ENCODE measurements at places on chromosomes 3 and 15.

DNA sequence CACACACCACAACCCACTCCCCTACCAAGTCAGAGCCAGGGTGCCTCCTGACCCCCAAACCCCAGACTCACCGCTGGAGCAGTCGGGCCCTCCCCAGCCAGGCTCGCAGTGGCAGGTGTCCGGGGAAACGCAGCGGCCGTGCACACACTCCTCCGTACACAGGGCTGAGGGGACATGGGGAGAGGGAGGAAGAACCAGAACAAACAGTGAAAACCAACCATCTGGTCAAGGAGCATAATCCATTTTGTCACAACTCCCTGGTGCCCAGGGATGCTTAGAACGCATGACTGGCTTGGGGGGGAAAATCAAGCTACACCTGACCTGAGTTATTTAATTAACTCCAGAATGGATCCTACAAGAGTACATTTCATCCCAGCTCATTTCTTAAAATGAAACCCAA, 159.2 kb downstream of the MEGF11 start:
- DNase-seq, result no peak

DNA sequence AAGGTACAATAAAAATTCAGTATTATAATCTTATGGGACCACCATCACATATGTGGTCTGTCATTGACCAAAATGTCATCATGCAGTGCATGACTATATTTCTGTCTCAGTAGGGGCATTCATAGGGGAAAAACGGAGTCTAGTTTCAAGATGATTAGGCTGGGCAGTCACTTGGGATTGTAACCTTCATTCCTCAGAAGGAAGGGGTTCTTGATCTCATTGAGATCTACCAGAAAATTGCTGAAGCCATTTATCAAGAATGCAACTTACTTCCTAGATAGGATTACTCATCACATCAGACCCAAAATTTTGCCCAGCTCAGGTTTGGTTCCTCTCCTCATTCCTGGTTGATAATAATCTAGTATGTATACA, 37.3 kb downstream of the BTD start:
- no peak for DNase-seq

DNA sequence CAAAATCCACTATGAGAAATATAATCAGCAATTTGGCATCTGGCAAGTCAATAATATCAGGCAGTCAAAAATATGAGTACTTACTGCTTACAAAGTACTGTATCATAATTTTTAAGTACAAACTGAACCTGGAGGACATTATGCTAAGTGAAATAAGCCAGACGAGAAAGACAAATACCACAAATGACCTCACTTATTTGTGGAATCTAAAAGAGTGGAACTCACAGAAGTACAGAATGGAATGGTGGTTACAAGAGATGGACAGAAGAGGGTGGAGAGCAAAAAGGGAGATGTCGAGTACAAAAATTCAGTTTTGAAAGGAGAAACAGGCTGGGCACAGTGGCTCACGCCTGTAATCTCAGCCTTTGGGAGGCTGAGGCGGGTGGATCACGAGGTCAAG, 12.4 kb downstream of the PCYT1A start:
- no peak for DNase-seq

DNA sequence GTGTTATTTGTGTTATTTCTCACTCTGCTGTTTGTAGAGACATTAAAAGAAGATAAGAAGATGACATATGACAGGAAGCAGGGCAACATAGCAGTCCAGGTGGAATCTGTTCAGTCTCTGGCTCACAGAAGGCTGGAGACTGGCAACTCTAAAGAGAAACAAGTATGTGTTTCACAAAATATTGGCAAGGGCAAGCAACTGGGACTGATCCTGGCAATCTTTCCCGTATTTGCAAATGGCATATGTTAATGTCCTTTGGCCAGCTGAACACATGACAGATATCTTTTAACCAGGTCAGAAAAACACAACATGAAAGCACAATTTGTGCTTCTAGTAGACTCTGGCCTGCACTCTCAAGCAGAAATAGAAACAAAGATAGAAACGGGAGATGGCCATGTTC, 1354.1 kb upstream of the EPHA6 start:
- no peak for DNase-seq

DNA sequence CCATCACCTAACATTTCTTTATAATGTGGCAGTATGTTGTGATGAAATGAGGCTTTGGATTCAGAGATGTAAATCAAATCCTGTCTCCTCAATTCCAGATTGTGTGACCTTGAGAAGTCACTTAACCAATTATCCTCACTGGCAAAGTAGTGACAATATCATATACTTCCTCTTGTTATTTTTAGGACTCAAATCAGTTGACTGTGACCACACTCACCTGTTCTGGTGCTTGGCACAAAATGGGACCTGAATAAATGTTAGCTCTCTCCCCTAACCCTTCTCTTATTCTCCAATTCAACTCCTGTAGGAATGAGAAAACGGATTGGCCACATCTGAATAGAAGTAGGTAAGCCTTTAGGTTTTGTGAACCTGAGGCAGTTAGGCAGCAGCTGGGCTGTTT, 42.1 kb downstream of the IQCH start:
- DNase-seq, result no peak

- no peak for DNase-seq
Observed at GRCh38 chr3:13569641-13570390, 20.9 kb downstream of the FBLN2 start.

- DNase-seq, result no peak
Observed at GRCh38 chr3:136792556-136793330, 26.2 kb upstream of the SLC35G2 start.

DNA sequence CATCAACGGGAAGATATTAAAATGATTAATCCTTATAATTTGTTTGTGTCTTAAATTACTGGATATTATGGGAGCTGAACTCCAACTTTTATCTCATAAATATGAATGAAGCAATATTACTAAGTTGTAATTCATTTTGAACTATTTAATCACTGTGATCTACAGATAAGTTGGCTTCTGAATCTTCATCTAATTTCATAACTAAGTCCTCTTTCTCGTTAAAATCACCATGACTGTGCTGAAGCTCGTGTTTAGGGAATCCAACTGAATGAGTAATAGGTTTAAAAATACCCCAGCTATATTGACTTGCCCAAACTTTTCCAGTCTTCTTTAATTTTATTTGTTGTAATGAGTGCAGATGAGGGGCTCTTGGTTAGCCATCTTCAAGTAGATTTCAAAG, 14.1 kb downstream of the MDFIC2 start:
- DNase-seq, result no peak

DNA sequence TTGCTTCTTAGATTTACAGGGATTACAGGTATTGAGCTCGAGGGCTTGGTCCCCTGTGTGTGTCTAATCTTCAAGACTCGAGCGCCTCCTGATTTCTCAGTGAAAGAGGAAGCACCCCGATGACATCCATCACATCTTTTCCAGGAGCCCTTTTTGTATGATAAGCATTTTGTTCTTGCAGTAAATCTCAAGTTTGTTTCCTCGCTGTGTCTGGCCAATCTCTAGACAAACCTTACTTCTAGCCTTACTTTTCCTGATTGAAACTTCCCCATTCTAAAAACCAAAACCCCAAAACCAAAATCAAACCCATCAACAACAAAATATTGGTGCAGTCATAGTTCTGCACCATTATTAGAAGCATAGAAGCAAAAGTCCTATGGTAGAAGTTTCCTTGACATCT, 286.0 kb downstream of the NFKBIZ start:
- no peak for DNase-seq

GRCh38 chr3:43024181-43024885, 45.2 kb downstream of the GASK1A start:
- DNase-seq, result no peak

- peak; percentile 82 for DNase-seq
Observed at GRCh38 chr3:196969134-196969659, 564 bp upstream of the PIGZ start.

GRCh38 chr3:117480972-117481371, 771.4 kb downstream of the TUSC7 start:
- no peak for DNase-seq

- no peak for DNase-seq
Observed at GRCh38 chr3:184334470-184335158, 2.8 kb upstream of the FAM131A start.

DNA sequence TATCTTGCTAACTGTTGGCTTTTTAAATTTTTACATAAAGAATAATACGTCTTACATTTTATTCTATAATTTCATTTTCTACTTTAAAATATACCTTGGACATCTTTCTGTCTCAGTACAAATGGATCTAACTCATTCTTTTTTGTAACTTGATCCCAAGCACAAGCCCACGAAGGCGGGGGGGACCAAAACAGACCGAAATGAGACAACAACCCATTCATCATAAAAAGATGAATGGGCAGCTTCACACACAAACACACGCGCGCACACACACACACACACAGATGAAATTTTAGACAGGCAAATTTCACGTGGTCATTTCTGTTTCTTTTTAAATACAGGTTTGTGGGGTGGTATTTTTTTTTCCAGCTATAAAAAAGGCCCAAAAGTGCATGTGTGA, 271.3 kb upstream of the TOPAZ1 start:
- no peak for DNase-seq

- DNase-seq, result no peak
Observed at GRCh38 chr3:128263946-128264345, 110.7 kb downstream of the EEFSEC start.

DNA sequence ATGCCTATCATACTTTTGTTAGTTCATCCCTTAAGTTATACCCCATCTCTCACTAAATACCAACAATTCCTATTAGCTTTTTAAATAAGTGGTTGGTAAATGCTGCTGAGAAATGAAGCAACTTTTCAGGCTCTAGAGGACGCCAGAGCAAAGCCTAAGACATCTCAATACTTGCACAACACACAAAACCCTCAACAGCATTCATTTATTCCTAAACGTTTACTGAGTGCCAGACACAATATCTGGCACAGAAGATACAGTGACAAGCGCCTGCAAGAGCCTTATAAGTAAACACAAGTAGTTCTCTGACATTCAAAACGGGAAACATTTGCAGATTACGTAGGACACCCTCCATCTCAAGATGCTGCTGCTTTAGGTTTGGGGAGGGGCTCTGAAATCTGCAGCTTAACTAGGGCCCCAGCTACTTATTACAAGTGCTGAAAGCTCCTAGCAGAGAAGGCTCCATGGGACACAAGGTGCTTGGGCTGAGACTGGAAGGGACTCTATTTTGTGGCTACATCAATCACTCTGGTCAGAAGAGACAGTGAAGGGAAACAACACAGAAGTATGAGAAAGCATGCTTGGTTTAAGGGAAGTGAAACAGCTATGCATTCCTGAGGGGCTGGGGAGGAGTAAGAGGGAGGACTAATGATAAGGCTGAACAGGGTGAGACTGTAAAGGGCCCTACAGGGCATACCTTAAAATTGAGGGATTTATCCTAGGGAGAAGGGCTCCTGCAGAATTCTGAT, 311.3 kb downstream of the PLCL2 start:
- DNase-seq, result peak; percentile 41

DNA sequence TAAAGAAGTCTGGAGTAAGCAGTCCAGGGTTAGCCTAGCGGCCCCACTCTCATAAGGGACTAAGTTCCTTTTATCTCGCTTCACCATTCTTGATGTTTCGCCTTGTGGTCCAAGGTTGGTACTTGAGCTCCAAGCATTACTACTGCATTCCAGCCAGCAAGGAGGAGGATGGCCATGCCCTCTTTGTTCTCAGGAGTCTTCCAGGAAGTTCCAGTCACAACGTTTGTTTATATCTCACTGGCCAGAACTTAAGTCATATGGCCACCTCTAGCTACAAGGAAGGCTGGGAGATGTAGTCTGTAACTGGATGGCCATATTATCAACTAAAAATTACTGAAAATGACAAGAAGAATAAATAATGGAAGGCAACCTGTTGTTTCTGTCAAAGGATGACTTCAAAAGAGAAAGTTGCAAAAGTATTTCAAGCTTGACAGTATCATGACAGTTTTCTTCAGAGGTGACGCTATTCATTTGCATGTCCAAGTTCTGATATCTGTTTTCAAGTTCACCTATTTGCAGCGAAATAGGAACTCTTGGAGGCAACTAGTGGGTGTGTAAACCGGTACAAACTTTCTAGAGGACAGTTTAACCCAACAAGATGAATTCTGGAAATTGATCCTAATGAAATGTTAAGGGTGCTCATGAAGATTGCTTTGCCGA, 118.6 kb downstream of the PGPEP1L start:
- DNase-seq, result no peak

DNA sequence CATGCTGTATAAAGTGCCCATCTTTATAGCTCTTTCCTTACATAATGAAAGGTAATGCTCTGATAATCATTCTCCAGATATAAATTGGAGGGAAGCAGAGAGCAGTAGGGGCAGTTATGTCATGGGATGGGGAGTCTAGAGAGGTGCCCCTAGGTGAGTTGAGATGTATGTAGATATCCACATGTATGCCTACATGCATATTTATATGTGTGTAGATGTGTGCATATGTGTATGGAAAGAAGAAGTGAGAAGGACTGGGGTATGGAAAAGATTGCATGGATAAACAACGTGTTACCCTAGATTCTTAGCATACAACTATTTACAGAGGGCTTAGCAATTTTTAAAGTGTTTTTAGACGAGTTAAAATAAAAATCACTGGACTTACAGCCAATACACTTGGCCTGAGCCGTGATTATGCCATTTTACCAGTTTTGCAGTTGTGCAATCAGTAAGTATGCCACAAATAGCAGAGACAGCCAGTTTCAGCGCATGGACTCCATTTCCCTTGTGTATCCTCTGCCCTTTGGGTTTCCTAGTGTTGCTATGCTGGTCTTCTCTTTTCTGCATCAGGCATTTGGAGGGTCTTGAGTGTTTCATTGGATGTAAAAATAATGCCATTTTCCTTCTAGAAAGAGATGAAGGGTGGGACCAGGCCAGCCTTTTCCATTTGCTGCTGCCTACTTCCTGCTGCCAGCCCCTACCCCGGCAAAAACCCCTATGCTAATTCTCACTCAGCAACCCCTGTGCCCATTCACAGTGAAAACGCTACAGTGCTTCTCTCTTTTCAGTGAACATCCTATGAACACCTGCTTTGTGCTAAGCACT, 199.4 kb upstream of the NR2E3 start:
- no peak for DNase-seq

GRCh38 chr3:7461202-7461825, 600.4 kb downstream of the GRM7 start:
- peak; percentile 6 for DNase-seq

DNA sequence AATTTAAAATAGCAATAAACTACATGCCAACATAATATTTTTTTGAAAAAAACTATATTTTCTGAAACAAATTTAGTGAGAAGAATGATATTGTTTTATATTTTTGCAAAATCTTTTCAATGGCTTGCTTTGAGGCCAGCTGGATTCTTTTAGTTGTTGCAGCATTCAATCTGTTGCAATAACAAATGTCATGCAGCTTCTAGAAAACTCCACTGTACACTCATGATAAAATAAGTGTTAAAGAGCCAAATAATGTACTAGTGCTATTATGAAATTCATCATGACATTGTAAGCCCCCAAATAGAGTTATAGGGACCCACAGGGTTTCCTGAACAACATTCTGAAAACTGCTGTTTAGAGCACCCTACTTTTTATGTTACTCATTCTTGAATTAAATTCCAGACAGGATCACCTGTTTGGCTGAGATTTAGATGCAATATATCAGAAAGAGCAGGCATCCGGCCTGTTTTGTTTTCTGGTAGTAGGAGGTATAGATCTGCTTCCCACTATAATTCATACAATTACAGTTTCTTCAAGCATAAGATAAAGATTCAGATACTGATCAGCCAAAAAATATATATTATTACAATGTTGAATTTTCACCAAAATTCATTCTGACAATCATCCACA, 703.0 kb upstream of the ZNF385D start:
- DNase-seq, result no peak

GRCh38 chr15:36925653-36926426, 174.5 kb downstream of the MEIS2 start:
- no peak for DNase-seq

GRCh38 chr15:50140983-50141382, 21.9 kb upstream of the ATP8B4 start:
- DNase-seq, result no peak
